ENCODE measurements at places on chromosomes 1 and 21.

- DNase-seq, result no peak
Measured at GRCh38 chr21:26717146-26717739, 128.0 kb downstream of the ADAMTS1 start.

GRCh38 chr1:89815611-89816010, 5.2 kb upstream of the LRRC8D start:
- DNase-seq, result no peak

- DNase-seq, result no peak
Measured at GRCh38 chr21:31158789-31159581, 120.7 kb upstream of the KRTAP19-8 start.

DNA sequence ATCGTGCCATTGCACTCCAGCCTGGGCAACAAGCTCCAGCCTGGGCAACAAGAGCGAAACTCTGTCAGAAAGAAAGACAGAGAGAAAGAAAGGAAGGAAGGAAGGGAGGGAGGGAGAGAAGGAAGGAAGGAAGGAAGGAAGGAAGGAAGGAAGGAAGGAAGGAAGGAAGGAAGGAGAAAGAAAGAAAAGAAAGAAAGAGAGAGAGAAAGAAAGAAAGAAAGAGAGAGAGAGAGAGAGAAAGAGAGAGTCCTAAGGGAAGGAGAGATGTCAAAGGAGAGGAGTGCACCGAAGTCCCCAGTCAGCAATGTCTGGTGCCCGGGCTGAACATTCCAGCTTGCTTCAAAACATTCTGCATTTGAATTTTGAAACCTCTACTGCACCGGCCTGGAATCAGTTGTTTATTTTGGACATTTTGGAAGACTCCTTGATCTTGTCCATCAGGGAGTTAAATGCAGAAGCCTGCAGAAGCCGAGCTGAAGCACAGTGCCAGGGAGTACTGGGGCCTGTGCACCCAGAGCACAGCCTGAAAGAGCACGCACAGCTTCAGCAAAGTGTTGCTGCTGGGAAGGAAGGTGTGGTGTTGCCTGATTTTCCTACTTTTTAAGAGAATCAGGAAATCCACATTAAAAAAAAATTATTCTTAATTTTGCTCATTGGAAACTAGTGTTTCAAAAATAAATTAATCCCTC, 3.7 kb upstream of the IGSF3 start:
- no peak for DNase-seq

DNA sequence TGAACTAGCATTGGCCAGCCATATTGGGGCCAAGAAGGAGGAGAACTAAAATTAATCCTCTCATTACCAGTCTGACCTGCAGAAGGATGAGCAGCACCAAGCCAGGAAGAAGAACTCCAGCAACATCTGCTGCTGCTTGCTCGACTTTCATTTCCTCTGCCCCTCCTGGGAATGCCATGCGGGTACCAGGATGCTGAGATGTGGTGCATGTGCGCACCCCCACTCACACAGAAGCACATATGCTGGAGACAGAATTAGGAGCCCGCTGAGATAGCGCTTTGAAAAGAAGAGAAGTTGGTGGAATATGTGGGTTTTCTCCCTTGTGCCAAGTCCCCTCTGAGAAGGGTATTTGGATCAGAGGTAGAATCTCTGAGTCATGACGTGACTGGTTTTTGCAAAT, 70.4 kb downstream of the PLXNA2 start:
- no peak for DNase-seq

- DNase-seq, result no peak
Measured at GRCh38 chr1:44575396-44575795, 98.9 kb downstream of the TMEM53 start.

GRCh38 chr21:28133116-28133515, 859.6 kb downstream of the LTN1 start:
- DNase-seq, result no peak

DNA sequence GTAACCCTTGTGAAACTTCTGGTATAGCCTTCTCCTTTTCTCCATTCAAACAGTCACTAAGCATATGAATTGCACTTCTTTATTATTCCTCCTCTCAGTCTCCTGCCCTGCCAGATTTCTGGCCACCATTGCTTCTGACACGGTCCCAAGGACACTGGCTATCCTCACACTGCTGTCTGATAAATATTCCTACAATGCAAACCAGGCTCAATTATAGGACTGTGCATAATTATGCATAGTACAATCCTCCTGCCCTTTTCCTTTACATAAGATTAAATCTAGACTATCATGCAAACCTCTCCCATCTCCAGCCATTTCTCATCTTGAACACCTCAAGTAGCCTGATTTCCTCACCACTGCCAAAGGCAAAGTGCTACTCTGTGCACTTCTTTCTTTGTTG, 704.3 kb upstream of the ADAMTS5 start:
- DNase-seq, result no peak

- DNase-seq, result no peak
Measured at GRCh38 chr1:234885601-234886000, 243.0 kb downstream of the TOMM20 start.

DNA sequence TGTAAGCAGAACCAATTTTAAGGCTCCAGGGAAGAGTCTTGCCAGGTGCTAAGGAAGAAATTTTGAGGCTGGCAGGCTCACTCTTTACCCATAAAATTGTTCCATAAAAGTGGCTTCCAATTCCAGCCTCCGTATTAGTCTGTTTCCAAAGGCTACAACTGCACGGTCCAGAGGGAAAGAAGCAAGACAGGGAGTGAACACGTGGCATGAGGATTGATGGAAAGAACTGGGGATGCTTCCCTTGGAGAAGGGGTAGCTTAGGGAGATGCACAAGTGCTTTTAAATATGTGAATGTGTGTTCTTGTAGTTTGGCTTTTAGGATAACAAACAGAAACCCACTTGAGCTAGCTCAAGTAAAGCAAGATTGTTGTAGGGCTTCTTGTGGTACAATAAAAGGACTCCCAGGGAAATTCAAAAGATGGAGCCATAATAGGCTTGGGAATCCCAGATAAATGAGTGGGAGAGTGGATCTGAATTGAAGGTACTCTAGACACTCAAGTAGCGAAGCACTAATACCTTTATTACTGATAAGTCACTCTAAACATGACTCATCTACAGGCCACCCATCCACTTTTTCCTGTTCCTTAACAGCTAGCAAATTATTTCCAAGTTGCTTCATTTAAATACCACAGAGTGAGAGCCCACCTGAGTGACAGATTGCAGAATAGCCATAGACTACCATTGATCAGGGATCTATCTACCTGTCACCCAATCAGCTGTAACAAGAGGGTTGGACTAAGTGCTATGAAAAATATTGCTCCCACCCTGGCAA, 34.8 kb upstream of the NPL start:
- no peak for DNase-seq

- no peak for DNase-seq
Measured at GRCh38 chr1:20071416-20071815, 1.4 kb downstream of the PLA2G5 start.

DNA sequence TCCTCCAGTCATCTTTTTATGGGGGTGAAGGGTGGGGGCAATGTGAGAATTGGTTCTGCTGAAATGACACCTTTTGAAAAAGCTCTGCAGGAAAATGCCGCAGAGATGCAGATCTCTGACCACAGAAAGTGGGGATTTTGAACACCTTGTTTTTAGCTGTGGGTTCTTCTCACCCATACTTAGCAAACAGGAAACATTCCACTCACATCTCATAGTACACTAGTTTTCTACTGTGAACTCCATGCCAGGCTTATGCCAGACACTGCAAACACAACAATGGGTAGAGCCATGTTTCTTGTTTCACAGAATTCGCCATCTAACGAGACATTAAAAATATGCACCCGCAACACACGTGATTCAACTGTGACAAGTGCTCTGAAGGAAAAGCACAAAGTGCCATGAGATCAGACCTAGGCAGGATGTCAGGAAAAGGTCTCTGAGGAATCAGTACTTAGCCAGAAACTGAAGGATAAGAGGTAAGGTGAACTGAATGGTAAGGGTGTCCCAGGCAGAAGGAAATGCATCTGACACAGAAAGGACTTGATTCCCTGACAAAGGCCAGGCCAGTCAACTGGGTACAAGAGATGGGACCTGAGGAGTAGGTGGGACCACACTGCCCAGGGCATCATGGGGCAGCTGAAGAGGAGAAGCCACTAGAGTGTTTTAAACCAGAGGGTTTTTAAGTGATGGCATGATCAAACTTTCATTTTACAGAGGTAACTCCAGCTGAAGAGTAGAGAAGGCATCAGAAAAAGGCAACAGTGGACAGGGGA, 83.8 kb upstream of the JAK1 start:
- no peak for DNase-seq

GRCh38 chr1:203526572-203526971, 32.6 kb downstream of the OPTC start:
- no peak for DNase-seq

DNA sequence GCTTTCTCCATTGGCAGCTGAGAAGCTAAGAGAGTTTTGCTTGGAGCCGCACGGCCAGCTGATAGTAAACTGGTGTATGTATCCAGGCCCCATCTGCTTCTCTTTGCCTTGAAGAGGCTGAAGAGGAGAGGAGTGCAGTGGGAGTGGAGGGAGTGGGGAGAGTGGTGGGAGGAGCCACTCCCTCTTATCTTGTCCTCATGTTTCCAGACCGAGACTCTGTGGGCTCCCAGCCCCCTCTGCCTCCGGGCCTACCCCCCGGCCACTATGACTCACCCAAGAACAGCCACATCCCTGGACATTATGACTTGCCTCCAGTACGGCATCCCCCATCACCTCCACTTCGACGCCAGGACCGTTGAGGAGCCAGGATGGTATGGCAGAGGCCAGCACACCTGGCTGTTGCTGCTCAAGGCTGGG, 6.0 kb upstream of the LRRC71 start:
- DNase-seq, result no peak

GRCh38 chr1:67801903-67802302, 31.4 kb downstream of the GNG12 start:
- no peak for DNase-seq

- no peak for DNase-seq
Measured at GRCh38 chr1:47563201-47563600, 125.4 kb downstream of the FOXD2 start.

- no peak for DNase-seq
Measured at GRCh38 chr21:23480591-23481270, 2126.6 kb downstream of the MRPL39 start.

- DNase-seq, result no peak
Measured at GRCh38 chr1:99472893-99473292, 173.0 kb upstream of the PALMD start.

GRCh38 chr1:30682396-30683275, 40.7 kb downstream of the MATN1 start:
- no peak for DNase-seq

- DNase-seq, result no peak
Measured at GRCh38 chr1:56356376-56356990, 222.9 kb downstream of the PLPP3 start.

- DNase-seq, result no peak
Measured at GRCh38 chr21:44962403-44962966, 22.7 kb downstream of the SLX9 start.

DNA sequence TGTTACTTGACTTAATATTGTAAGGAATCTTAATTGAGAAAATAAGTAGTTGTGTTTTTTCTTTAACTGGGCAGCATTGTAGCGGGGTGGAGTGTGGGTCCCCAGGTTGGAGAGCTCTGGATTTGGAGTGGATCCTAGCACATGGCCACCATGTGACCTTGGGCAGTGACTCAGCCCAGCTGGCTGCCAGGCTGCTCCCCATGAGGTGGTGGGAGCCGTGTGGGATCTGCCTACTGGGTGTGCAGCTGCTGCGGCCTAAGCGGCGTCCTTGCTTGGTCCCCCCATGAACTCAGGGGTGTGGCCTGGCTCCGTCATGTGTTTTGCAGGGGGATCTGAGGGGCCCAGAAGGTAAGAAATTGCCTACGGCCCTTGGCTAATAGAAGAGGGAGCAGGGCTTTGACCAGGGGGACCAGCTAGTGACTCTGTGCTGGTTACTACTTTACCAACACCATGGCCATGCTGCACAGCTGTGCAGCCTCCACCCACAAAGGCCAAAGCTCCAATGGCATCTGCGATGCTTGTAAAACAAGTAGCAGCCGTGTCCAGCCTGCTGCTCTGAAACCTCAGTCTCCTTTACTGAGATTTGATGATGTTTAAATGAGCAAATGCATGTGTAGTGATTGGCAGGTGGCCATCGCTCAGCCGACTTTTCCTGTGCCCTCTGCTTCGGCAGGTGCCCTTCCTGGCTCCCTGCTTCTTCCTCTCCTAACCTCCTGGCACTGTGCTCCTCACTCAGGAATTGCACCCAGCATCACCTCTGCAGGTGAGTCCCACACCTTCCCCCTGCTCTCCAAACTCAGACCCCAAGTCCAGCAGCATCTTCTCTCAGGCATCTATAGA, 68.3 kb downstream of the ADARB1 start:
- DNase-seq, result no peak

DNA sequence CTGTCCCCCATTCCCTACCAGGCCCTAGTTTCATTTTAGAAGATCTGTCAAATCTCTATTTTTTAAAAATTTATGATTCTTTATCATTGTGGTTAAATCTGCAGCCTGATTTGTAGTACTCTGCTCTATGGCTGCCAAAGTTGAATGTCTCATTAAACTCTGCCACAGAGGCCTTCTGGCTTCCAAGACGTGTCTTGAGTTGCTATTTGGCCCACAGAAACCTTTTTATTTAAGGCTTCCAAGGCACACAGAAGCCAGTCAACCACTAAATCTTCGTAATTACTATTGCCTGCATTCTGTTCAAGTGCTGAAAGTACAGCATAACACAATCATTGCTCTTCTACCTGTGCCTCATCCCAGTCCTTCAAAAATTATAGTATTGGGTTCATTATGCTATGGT, 971.0 kb downstream of the NCAM2 start:
- no peak for DNase-seq

DNA sequence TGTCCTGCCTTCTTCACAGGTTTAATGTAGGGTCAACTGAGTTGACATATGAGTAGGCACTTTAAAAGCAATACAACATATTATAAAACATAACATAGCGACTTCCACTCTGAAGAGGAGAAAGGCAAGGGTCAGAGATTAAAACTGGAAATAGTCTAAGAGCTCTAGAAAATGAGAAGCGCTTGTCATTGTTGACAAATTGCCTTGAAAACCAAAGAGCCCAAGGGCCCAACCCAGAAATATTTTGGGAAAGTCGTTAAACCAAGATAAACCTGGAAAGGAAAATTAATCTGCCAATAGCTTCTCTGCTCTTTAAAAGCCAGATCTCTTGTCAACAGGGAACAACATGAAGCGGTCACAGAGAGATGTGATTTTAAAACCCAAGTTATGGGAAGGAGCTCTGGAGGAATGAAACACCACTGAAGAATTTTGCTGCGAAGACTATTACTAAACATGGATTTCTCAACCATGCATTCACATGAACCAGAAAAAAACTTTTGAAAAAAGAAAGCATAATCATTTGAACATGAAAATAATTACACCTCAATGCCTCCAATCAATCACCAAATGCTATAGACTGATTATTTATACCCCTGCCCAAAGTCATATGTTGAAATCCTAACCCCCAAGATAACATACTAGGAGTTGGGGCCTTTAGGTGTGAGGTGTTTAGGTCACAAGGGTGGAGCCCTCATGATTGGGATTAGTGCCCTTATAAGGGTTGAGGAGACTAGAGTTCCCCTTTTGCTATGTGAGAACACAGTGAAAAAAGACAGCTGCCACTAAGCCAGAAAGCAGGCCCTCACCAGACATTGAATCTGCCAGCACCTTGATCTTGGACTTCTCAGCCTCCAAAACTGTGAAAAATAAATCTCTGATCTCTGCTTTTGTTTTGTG, 33.0 kb upstream of the MTF1 start:
- DNase-seq, result no peak

Measured in COLO829 (cell line).